ENCODE measurements at places on chromosomes 2 and 18.

DNA sequence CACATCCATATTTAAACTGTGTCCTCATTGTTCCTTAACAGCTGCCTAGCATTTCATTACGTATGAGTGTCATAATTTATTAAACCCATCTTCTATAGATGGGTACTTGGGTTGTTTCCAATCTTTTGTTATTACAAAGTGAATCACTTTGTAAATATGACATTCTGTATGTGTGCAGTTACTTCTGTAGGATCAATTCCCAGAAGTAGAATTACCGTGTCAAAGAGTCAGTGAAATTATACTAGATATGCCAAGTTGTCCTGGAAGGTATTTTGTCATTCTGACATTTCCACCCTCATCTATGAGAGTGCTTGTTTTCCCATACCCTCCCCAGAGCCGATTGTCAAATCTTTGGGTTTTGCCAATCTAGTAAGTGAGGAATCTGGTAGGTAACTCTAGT, 194.5 kb upstream of the APCDD1 start:
- DNase-seq: no peak

GRCh38 chr2:3334392-3335345, 42.9 kb downstream of the EIPR1 start:
- DNase-seq: peak; percentile 86

GRCh38 chr2:71460595-71461303, 7.4 kb downstream of the DYSF start:
- no peak for DNase-seq

GRCh38 chr2:1613731-1614354, 130.5 kb downstream of the PXDN start:
- DNase-seq: no peak

Measured in forelimb muscle (tissue), 1 donor.